Pons (tissue), 1 donor: ENCODE measurements at places on chromosomes 13 and 19.

- no peak for DNase-seq
These were observed 10.6 kb downstream of the REXO1 start for GRCh38 chr19:1837625-1838105.

- no peak for DNase-seq
These were observed 27.7 kb downstream of the STK24 start for GRCh38 chr13:98549006-98549727.

- DNase-seq, result peak; percentile 97
These were observed 46.2 kb downstream of the ZNF557 start for GRCh38 chr19:7115721-7116120.

GRCh38 chr13:49112782-49113525 is 107.2 kb upstream of the MLNR start:
- DNase-seq, result no peak

GRCh38 chr13:99489028-99489427 is 12.2 kb upstream of the TM9SF2 start:
- DNase-seq, result no peak

DNA sequence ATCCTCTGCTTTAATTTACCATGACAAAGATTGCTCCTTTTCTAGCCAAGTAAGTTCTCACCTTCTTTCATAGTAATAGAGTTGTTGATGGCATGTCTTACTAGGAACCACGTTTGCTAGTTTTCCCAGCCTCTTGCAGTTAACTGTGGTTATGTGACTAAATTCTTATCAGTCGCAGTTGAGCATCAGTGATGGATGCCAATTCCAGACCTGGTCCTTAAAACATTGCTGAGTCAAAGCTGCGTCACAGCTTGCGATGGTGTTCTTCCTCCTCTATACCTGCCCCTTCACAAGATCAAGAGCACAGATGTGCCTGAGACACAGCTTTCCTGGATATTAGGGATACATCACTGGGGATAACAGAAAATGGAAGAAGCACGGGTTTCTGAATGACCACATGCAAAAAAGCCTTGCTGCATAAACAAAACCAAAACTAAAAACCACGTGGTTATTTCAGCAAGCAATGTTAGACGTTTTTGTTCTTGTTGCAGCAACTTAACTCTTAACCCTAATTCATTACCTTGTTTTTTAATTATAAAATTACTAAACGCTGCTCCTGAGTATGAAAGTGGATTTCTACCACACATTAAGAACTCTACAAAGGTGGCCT is 97.6 kb upstream of the DACH1 start:
- peak; percentile 1 for DNase-seq

DNA sequence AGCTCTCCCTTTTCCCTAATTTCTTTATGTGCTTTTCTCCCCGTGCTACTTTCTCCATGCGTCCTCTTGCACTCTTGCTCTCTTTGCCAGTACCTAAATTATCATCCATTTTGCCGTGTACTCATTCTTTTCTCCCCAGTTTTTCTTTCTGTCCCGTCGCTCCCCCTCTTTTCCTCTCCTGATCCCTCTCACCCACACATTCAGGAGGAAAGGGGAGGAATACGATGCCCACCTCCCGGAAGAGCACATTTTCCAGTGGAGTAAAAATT is 821 bp downstream of the ZNF616 start:
- no peak for DNase-seq

GRCh38 chr19:5240011-5240410 is 100.6 kb downstream of the PTPRS start:
- no peak for DNase-seq

- DNase-seq, result no peak
These were observed 88.3 kb downstream of the DOCK9 start for GRCh38 chr13:98889419-98890085.

DNA sequence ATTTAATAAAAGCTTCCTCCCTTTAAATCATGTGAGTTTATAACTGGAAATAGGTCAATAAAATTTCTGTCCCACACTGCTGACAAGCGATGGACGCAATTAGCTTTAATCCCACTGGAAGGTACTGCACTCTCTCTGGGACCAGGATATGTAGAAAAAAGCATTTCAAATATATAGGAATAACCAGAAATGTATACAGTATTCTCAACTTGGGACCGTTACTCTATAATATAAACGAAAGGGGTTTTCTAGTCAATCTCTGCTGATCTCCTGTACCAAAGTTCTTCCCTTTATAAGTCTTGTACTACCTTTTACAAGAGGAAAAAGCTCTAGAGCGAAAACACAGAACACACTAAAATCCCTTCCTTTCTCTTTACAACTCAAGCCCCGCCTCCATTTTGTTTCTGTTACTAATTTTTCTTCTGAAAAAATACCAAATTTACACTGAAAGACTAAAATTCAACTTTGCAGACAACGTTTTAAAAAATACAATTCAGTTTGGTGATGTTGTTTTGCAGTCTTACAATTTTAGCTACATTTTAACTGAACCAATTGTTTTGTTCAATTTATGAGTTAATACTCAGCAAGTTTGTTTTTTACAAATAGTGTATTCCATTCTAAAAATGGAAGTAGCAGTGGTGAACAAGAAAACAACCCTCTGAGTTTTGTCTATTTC is 1.7 kb upstream of the USPL1 start:
- peak; percentile 71 for DNase-seq

DNA sequence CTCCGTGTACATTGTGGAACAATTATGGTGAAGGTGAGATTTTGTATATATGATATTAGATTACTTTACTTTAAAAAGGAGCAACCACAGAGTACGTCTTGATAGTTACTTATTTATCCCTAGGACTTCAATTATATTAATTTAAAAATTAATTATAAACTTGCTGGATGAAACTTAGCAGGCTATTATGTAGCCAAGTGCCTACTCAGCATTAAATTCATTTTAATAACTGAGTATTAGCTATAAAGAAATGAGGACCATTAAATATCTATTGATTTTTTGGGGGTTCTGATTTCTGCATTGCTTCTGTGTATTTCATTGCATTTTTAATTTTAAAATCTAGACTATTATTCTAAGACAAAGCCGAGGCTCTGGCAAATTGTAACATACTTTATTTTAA is 109.4 kb downstream of the HS6ST3 start:
- DNase-seq, result no peak

DNA sequence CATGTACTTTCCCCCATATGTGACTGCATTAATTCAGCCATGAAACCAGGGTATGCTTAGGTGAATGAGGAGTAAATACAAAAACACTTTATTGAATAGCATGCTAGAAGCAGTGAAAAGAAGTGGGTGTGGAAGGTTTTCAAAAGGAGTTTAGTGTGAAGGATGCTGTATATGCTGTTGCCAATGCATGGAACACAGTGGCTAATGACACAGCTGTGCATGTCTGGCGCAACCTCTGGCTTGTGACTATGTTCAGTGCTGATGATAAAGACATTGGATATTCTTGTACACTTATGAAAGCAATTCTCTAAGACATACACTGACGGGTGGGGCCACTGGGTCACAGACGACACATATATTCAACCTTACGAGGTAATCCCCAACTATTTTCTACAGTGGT is 55.2 kb downstream of the SOX21 start:
- DNase-seq, result no peak
